Heart left ventricle (tissue), 16 donors: ENCODE measurements at places on chromosomes 3 and 15.
A peak's percentile ranks its signal among the peaks of the same experiment; 100 is the strongest.

DNA sequence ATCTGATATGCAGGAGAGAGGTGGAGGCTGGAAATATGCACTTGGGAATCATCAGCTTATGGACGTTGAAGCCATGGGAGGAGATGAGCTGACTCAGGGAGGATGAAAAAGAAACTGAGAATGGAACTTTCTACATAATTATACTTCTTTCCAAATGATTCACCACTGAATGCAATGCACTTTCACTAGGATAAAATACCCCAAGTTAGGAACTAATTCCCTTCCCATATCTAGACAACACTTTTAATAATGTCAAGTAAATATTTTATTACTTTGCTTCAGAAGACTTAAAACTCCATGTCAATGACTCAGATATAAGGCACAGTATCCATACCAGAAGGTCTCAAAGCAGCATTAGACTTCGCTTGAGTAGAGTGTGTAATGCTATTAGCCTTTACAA lies 24.2 kb downstream of the NPTN start:
- DNase-seq, result no peak

GRCh38 chr3:172522871-172523818 lies at the start of gene TNFSF10:
Gene TNFSF10, minus strand, starts transcription at chr3:172523430. Its CDS starts 46 bp downstream, at chr3:172523384.
- peak; percentile 71 for DNase-seq

- DNase-seq, result no peak
These were observed 109.8 kb upstream of the C3orf80 start for GRCh38 chr3:160115387-160115786.

- no peak for DNase-seq
These were observed 1.9 kb downstream of the AQP9 start for GRCh38 chr15:58139989-58140522.

GRCh38 chr15:83766339-83766738 lies 112.4 kb downstream of the ADAMTSL3 start:
- no peak for DNase-seq

GRCh38 chr15:73125219-73125618 lies 73.0 kb downstream of the NEO1 start:
- DNase-seq, result no peak

GRCh38 chr3:188947401-188948280 lies 224.1 kb upstream of the TPRG1 start:
- DNase-seq, result peak; percentile 93

- DNase-seq, result no peak
These were observed 29.7 kb downstream of the WHAMM start for GRCh38 chr15:82839136-82839535.

DNA sequence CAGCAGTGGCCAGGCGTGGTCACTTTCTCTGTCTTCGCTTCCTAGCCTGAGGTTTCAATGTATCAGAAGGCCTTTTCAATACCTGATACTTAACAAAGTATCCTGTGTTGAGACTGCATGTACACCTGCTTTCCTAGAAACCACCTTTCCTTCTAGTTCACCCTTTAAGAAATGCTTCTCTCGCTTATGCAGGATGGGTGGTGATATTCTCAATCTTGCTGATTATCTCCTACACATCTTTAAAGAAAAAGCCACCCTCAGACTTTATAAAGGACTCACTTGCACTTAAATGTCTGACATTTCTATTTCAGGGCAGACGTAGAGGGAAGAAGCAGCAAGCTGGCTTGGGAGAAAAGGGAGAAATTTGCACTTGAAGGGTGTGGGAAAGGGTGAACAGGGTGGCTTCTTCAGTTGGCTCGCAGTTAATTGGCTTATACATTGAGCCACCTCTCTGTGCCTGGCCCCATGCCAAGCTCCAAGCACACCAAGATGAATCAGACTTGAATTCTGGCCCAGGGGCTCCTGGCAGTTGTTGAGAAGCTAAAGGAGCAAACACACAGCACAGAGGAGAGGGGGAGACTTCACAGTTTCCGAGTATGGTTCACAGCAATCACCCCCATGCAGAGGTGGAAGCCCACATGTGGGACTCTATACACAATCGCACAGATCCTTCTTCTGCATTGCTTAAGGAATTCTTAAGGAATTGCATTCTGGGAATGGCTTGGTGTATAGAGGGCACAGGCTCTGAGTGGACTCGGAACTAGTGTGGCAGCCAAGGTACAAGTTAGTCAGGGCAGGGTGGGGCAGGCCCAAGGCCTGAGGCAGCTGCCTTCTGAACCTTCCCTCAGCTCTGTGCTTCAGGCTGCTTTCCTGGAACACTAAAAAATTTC lies 1.3 kb downstream of the ARL6IP5 start:
- DNase-seq, result peak; percentile 91

- no peak for DNase-seq
These were observed 9.8 kb downstream of the NR2F2 start for GRCh38 chr15:96340348-96340597.

- no peak for DNase-seq
These were observed 19.1 kb downstream of the ZDHHC19 start for GRCh38 chr3:196192036-196192523.
